ENCODE measurements at places on chromosomes 2 and 18.

DNA sequence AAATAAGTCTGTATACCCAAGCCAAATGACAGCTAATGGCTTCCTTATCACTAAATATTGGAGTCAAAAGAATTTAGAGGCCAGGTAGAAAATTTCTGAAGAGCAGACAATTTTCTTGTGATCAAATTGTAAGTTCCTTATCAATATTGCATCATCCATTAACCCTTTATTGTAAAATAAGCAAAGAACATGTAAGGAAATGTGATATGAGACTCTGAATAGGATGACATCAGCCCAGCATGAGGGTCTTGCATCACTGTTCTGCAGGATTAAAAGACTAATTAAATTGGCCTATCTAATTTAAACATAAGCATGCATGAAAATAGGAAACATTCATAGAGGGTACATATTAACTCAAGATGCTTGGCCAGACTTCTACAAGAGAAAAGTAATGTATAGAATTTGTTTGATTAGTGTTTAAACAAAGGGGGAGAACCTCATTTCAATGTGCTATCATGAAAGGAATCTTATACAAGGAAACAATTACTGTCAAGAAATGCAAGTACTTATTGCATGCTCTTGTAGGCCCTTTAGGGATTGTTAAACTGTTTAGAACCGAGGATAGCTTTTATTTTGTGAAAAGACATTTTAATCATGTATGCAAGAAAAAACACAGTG, 302.9 kb downstream of the PRKCE start:
- DNase-seq = no peak

GRCh38 chr2:161379740-161380139, 36.4 kb upstream of the TBR1 start:
- no peak for DNase-seq

- DNase-seq = no peak
Measured at GRCh38 chr18:36401462-36401861, 103.9 kb downstream of the FHOD3 start.

GRCh38 chr2:73177645-73178255, 24.6 kb upstream of the NOTO start:
- no peak for DNase-seq

- no peak for DNase-seq
Measured at GRCh38 chr2:110827511-110827910, 95.1 kb downstream of the ACOXL start.

DNA sequence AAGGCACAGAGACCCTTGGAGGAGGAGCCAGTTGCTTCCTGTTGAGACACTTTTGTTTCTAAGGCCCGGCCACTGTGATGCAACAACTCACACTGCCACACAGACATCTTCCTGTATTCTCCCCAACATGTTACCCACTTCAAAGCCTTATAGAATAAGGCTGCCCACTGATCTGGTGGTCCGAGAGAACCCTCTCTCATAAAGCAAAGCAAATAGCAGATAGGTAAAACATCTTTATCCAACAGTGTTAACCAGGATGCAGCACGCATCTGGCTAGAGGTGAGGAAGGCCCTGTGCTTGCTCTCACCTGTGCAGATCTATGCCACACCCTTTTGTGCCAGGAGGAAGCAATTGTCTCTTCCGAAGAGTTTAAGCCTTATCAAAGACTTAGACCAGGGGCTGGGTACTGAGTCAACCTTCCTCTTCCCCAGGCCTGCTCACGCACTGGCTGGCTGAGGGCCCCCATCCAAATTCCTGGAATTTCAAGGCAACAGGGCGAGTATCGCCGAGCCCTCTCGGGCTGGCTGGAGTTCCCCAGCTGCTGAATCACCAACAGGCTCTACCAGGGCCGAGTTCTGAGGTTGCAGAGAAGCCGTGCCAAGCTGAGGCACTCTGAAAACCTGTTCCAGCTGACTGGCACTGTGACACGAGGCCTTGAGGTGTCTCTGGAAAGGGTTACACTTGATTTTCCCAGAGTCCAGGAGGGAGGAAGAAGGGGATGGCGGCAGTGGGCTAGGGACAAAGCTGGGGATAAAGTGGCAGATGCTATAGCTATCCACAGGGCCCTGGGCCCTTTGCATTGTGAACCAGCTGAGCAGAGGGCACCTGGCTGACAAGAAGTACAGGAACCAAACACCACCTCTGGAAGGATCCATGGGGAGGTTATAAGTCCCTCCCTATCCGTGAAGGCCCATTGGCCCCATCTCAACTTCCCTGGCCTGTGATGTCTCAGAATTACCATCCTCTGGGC, 29.3 kb downstream of the TGFA start:
- no peak for DNase-seq

GRCh38 chr2:122469147-122469546, 713.7 kb downstream of the TSN start:
- DNase-seq = no peak

DNA sequence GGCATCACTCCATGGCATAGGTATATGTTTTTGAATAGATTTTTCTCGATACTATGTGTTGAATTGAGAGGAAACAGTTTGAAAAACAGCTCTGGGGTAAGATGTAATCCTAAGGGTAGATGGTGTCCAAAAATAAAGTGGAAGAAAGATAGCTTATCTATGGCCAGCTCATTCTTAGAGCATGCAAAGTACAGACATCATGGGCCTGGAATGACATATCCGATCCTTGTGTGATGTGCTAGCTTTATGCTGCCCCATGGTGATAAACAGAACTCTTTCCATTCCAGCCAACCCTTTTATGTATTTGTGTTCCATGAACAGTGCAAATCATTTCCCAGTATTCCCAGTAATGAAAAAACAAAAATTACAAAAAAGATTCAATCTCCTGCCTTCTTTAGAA, 390.2 kb upstream of the NXPH2 start:
- no peak for DNase-seq

GRCh38 chr2:18603854-18604530, 14.6 kb upstream of the NT5C1B start:
- no peak for DNase-seq

Data from T-helper 17 cell (primary cell).